ENCODE measurements at places on chromosomes 5 and 9. TPM values are rescaled to one million over a fixed set of nuclear protein-coding genes. Genes with fewer than 3 reads are reported as not detected.

The IFNA21 gene
- not detected for total RNA-seq

The MTMR12 gene
- 19.4 TPM for total RNA-seq

The ANKRD31 gene
- total RNA-seq: not detected

The CDH9 gene
- not detected for total RNA-seq

The CXXC5 gene
- total RNA-seq: 30.2 TPM

The GM2A gene
- total RNA-seq: 19.0 TPM

The FOXD4L6 gene
- total RNA-seq: not detected

The ZNG1A gene
- 31.4 TPM for total RNA-seq

The FYB1 gene
- 10.8 TPM for total RNA-seq

The INSYN2B gene
- 0.14 TPM for total RNA-seq

The FGF10 gene
- 1.5 TPM for total RNA-seq

The GPRIN1 gene
- 1.9 TPM for total RNA-seq

The PLAC8L1 gene
- total RNA-seq: not detected

DNA sequence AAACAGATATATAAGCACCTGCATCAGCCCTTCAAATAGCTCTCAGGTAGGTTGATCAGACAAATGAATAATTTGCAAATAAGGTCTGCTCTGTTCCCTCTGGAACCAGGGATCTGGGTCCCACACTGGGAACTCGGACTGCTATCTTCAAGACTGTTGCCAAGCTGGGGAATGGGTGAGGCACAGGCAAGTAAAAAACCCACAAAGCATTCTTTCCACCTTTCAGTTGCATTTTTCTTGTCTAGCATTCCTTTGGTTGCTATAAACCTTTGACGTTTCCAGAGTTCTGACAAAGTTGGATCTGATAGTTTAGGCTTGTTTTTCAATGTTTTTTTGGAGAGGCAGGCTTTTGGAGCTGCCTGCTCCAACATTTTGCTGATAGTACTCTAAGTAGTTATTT, 20.1 kb downstream of the FBXL17 start:
- DNase-seq: no peak

GRCh38 chr5:36301858-36302603, at the start of gene RANBP3L:
Gene RANBP3L (minus strand): TSS chr5:36301902. CDS start chr5:36301416, 486 bp downstream.
- DNase-seq: peak; percentile 4

GRCh38 chr5:66472010-66472409, 124.2 kb upstream of the MAST4 start:
- no peak for DNase-seq

DNA sequence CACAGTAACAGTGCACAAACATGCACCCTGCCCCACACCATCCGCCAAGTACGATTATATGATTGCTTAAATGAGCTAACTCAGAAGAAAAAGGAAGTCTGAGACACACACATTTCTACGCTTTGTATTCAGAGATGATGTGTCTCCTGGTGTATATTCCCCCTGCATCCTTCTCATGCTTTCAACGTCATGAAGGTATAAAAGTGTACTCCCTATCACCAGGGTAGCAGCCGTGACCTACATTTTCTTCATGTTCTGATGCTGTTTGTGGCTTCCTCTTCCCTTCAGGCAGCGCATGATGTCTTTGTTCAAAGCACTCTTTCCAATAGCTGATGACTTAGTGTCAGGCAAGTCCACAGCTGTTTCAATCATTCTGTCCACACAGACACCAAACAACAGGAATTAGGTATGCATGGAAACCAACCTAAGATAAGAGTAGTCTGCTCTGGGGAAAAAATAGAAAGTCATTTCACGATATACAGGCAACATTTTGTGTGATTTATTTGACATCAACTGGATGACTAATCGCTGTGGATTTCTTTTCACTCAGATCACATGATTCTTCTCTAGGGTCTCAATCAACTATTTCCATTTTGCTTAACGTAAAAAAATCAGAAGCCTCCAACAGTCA, 269.4 kb upstream of the PTGER4 start:
- DNase-seq: no peak

DNA sequence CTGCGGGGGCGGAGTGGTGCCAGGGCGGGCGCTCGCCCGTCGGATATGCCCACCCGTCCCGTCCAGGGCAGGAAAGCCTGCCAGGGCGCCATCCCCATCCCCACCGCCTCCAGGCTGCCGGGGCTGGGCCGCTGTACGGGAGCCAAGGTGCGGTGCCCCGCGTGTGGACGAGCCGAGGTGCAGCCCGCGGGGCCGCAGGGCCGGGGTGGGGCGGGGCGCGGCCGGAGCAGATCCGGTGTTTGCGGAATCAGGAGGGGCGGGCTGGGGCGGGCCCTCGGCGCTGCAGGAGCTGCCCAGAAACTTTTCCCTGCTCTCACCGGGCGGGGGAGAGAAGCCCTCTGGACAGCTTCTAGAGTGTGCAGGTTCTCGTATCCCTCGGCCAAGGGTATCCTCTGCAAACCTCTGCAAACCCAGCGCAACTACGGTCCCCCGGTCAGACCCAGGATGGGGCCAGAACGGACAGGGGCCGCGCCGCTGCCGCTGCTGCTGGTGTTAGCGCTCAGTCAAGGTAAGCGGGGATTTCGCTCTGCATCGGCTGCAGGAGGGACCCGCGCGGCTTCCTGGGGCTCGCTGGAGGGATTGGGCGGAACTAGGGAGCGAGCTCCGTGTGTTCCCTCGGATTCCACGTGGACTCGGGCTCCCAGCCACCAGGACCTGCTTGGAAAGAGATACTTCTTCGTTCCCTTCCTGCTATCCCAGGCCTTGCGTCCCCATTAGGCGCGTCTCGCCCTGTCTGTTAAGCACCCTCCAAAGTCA, at the start of gene ITGA2:
ITGA2 (plus strand) TSS at position 328 of the 756 bp plus-strand sequence; CDS start at position 445, 117 bp downstream.
- DNase-seq: peak; percentile 80

- DNase-seq: no peak
These were observed 80.7 kb downstream of the HAPLN1 start for GRCh38 chr5:83639911-83640310.

DNA sequence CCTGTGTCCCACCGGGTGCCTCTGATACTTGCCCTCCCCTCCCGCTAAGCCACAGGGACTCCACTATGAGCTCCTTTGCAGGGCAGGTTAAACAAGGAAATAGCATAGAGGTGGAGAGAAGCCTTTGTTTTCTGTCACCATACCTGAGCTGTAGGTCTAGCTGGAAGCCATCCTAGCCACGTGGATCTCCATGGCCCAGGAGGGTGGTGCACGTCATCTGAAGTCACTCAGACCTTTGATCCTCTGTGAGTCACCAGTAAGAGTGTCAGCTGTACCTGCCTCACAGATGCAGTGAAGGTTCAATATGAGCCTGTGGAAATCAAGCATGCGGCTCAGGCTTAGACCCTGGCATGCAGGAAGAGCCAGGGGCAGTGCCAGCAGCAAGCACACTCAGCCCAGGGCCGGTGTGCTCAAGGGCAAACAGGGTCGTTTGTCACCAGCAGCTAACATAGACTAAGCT, 55.1 kb downstream of the ASS1 start:
- peak; percentile 83 for DNase-seq

DNA sequence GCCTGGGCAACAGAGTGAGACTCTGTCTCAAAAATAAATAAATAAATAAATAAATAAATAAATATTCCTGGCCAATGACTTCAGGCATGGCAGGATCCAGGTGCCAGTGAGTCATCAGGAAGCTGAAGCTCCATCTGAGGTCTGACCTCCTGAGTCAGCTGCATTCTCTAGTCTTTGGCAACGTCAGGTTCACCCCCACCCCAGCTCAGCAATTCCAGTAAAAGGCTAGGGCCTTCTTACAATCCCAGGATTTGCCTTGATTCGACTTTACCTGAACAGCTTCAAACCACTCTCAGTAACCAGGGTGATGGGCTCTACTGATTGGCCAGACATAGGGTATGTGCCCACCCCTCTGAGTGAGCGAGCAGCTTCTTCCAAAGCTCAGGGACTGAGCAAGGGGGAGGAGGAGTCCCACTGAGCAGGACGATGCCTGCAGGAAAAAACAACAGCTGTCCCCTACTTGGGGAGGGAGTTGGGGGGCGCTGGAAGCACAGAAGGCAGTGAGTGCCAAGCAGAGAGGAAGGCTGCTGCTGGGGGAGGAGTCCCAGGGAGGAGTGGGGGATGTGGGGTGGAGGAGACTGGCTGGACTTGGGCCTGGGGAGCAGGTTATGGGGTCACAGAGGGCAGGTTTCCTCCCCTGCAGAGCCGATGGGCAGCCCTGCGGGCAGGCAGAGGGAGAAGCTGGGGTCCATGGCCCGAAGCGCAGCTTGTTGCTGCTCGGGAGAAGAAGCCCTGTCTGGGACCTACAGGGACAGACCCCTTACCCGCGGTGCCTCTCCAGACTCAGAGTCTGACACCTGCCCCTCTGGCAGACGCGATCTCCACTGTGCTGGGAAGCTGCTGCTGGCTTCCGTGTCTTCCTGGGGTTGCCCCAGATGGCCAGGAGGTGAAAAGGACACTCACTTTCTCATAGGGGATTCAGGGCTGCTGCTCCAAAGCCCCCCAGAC, 25.9 kb upstream of the UNC5A start:
- DNase-seq: no peak

DNA sequence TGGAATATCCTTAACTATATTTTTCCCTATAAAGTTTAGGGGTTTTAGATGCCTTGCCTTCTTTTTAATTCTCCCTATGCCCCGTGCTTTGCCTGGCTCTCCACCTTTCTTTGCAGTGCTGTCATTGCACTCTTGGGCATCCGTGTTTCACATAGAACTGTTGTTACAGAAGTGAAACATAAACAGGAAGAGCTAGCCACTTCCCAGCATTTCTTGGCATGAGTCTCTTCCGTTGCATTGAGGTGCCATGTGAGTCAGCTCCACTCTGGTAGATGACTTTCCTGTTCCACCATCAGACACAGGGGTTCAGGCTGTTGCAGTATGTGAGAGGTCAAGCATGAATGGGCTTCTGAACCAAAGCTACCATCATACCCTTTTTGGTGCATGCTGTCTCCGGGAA, 73.4 kb downstream of the ANGPTL2 start:
- peak; percentile 36 for DNase-seq

DNA sequence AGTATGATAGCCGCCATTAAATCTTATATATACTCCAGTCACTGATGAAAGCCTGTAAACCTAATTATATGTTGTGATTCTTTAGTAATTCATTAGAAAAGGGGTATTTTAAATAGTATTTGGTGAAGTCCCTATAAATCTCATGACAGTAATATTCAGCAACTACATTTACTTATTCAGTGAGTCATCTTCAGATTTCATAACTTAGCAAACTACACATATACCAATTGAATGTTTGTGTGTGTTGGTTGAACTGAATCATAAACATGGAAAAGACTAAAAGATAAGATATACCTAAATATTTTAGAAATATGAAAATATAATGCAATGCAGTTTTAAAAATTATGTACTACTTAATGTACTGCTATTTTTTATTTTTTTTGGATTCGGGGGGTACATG, 1050.4 kb downstream of the MAT2B start:
- DNase-seq: no peak

GRCh38 chr9:89444274-89444673, 53.6 kb downstream of the SEMA4D start:
- no peak for DNase-seq

- peak; percentile 47 for DNase-seq
These were observed 114.1 kb downstream of the SYK start for GRCh38 chr9:90915693-90916092.

- no peak for DNase-seq
These were observed 202.2 kb upstream of the DMRTA1 start for GRCh38 chr9:22244139-22245011.

DNA sequence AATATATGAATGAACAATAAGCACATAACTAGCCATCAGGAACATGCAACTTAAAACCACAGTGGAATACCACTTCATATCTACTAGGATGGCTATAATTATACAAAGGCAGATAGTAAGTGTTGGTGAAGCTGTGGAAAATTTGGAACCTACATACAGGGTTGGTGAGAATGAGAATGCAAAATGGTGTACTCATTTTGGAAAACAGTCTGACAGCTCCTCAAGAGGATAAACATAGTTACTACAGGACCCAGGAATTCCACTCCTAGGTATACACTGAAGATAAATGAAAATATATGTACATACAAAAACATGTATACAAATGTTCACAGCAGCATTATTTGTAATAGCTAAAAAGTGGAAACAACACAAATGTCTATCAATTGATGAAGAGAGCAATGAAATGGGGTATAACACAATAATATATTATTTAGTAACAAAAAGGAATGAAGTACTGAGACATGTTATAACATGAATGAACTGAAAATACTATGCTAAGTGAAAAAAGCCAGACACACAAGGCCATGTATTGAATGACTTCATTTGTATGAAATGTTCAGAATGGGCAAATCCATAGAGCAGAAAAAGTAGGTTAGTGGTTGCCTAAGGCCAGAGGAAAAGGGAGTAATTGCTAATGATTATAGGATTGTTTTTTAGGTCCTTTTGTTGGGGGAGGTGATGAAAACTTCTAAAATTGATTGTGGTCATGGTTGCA, 31.2 kb upstream of the CDK5RAP2 start:
- DNase-seq: no peak

DNA sequence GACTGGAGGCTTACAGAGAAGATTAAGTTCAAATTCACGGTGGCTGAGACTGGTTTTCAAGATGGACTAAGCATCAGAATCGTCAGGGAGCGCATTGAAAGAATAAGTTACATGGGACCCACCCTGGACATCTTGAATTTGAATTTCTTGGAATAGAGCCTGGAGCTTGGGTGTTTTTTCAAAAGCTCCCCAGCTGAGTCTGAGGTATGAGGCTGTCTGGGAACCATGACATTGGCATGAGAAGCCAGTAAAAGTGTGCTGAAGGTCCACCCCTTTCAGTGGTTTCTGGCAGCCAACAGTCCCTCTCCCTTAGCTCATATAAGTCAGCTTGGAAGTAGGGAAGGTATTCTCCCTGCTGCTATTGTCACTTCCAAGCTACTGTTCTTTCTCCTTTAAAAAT, 97.8 kb downstream of the MAST4 start:
- DNase-seq: no peak

GRCh38 chr5:9919306-9920030, 289.3 kb upstream of the TAS2R1 start:
- DNase-seq: no peak

DNA sequence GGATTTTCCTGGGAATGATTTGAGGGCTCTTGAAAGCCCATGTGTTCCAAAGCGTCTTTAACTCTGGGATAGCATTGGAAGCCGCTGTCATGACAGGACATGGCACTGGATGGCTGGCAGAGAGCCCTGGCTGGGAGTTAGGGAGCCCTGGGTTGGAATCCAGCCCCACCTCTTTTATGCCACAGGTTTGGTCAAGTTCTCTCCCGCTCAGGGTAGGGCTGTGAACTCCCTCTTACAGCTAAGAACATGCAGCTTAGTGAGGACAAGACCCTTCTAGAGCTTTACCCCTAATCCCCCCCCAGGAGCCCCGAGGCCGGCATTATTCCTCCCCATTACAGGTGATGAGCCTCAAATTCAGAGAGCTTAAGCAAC, 37.2 kb downstream of the OLFML2A start:
- DNase-seq: no peak

GRCh38 chr5:56598941-56599340, 216.4 kb upstream of the MAP3K1 start:
- no peak for DNase-seq

- DNase-seq: no peak
These were observed 110.1 kb downstream of the CARTPT start for GRCh38 chr5:71829206-71829605.

DNA sequence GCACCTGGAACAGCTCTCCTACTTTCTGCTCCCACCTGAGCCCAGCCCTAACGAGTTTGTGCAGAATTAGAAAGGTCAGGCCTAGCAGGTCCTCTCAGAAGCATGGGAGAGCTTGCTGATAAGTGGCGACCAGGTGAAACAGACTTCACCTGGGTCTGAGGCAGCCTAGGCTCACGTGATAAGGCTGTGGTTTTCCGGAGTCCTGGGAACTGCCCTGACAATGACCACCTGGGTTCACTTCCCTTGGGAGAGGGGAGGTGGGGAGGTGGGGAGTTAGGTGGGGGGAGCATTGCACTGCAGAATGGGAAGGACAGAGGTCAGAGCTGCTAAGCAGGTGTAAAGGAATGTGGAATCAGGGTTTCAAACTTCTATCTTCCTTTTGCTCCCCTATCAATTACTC, 152.9 kb upstream of the MAP1B start:
- DNase-seq: no peak

All from left colon (tissue), 2 donors.